ENCODE measurements at places on chromosomes 5 and 9.

- no peak for DNase-seq
These were observed 6.1 kb downstream of the NDFIP1 start for GRCh38 chr5:142114687-142115086.

DNA sequence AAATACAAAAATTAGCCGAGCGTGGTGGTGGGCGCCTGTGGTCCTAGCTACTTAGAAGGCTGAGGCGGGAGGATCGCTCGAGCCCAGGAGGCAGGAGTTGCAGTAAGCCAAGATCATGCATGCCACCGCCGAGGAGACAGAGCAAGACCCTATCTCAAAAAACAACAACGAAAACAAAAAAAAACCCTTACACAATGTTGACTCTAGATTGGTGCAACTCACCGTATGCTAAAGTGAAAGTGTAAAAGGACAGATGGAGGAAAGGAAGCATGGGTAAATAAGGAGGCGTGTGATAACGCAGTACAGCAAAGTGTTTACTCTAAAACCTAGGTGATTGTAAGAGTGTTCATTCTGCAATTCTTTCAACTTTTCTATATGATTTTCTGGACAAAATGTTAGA, 15.9 kb upstream of the RUFY1 start:
- no peak for DNase-seq

DNA sequence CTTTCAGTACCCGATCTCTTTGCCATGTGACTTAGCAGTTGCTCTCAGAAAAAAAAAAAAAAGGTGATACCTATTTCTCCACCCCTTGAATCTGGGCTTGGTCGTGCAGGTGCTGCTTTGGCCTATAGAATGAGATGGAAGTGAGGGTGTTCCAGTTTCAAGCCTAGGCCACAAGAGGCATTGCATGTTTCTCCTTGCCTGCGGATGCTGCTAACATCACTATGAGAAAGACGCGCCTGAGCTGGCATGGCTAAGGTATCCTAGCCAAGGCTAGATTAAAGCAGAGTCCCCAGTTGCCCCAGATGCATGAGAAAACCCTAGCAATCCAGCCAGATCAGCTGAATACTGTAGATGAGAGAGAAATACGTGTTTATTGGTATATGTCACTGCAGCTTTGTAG, 14.7 kb upstream of the CSF1R start:
- no peak for DNase-seq

GRCh38 chr5:14579731-14580397, 1.7 kb upstream of the OTULINL start:
- DNase-seq, result no peak

GRCh38 chr5:17022296-17022695, 86.2 kb upstream of the MYO10 start:
- DNase-seq, result no peak

- DNase-seq, result no peak
These were observed 260.8 kb downstream of the FAM114A2 start for GRCh38 chr5:153777681-153778581.

GRCh38 chr5:33810491-33811120, 81.2 kb downstream of the ADAMTS12 start:
- no peak for DNase-seq
